Panc1 (cell line): ENCODE measurements at places on chromosomes 4 and X. TPM values are rescaled to one million over a fixed set of nuclear protein-coding genes. Genes with fewer than 3 reads are reported as not detected.

Gene RBMX2
- 40.4 TPM for total RNA-seq

Gene BRS3
- total RNA-seq: not detected

Gene GAGE12E
- total RNA-seq: not detected

- DNase-seq: no peak
Measured at GRCh38 chrX:110032534-110033147, 29.7 kb downstream of the TMEM164 start.

Gene AVPR2
- total RNA-seq: 10.6 TPM
